ENCODE measurements at places on chromosomes 4 and X.

DNA sequence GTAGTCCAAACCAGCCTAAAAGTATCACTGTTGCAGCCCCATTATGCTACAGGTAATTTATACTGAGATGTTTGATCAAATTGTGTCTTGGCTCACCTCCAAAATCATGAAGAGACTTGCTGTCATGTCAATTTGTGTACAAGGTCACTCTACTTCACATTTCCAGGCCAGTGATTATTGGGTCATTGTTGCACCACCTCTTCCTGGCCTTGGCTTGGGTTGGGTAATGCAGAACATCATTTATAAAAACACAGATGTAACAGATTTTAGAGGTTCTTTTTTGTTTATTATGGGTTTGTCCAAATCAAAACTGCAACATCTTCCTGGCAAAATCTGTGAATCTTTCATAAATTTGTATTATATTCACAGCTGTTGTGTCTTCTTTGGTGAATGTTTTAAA, 459.5 kb downstream of the ANKRD50 start:
- no peak for DNase-seq

GRCh38 chr4:3361896-3362295, 69.1 kb downstream of the RGS12 start:
- DNase-seq = no peak

DNA sequence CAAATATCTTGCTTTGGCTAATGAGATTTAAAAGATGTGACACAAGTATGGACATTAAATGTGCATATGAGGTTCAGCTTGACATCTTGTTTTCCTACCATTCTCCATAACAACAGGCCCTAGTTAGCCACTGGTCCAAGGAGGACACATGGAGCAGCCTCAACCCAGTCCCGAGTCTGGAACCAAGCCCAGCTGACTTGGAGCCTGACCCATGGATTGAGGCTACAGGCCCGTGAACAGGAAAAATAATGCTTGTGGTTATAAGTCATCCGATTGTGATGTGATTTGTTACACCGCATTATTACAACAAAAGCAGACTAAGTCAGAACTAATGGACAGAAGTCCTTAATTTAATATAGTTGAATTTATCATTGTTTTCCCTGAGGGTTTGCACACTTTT, 123.2 kb upstream of the BANK1 start:
- no peak for DNase-seq

- DNase-seq = no peak
Observed at GRCh38 chrX:38870361-38870895, 69.2 kb downstream of the MID1IP1 start.

DNA sequence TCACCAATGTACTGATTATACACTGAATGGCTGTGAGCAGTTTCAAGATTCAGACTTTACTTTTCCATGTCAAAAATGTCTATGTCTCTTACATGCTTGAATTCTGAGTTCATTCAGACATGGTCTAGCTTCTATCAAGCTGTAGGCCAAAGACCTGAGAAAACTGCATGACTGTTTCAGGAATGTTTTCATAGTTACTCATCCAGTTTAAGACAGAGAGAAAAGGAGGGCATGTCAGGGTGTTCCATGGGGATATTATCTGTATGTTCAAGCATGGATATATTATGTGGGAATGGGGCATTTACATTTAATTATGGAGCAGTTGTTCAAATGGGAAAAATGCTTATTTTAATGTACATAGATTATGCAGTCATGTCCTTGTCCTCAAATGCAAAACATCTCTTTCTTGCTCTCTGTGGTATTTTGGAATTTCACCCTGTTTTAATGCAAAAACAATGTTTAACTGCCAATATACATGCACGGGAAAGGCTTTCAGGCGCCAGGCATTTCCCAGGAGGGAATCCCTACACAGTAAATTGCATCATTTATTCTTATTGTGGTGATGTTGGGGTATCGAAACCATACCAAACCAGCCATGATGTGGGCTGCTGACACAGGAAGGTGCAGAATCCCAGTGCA, 429.1 kb upstream of the INTU start:
- peak; percentile 81 for DNase-seq

- DNase-seq = no peak
Observed at GRCh38 chr4:128060121-128060698, 902 bp upstream of the LARP1B start.
